Mesenchymal stem cell (in vitro differentiated cells and primary cell): ENCODE measurements at places on chromosomes 1 and 21.

DNA sequence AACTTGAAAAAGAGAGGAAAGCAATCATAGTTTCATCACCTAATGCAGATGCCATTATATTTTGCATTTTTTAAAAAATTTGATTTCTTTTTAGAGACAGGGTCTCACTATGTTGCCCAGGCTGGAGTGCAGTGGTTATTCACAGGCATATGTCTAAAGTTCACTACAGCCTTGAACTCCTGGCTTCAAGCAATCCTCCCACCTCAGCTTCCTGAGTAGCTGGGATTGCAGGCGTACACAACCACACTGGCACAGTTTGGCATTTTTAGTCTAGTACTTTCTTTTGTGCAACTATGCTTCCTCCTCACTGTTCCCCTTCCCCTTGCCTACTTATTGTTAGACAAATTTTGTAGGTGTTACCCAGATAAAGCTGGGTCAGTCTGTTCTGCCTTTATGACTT is 18.0 kb downstream of the RHOU start:
- no peak for DNase-seq

GRCh38 chr1:192109576-192109975 is 48.7 kb upstream of the RGS18 start:
- DNase-seq: no peak

DNA sequence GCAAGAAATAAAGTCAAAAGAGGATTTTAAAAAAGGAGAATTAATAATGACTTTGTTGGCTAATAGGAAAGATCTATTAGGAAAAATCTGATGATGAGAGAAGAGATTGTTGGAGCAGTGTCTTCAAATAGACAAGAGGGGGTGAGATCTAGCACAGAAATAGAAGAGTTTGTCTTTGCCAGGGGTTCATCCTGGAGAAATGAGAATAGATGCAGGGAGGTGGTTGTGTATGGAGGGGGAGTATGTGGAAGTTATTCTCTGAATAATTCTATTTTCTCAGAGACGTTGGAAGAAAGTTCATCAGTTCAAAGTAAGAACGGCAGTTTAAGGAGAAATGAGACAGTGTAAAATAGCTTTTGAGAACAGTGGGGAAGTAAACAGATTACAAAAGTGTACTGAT is 161.3 kb downstream of the TM2D1 start:
- no peak for DNase-seq

GRCh38 chr1:119079881-119080280 is 60.6 kb downstream of the WARS2 start:
- DNase-seq: no peak

- no peak for DNase-seq
Observed at GRCh38 chr1:41363591-41364320, 2.5 kb downstream of the FOXO6 start.
